T47D (cell line): ENCODE measurements at places on chromosomes 16 and 17.

DNA sequence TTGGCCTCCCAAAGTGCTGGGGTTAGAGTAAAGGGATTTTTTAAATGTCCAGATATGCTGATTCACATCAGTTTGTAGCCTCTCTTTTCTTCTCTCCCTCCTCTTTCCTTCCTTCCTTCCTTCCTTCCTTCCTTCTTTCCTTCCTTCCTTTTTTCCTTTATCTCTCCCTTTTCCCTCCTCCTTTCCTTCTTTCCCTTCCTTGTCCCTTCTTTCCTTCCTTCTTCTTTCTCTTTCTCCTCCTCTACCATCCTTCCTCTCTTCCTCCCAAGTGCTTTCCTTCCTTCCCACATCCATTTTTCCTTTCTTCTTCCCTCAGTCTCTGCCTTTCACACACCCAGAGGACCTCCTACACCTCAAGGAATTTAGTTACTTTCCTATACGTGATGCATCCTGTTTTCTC is 671.8 kb downstream of the HS3ST4 start:
- DNase-seq = no peak

- DNase-seq = no peak
These were observed 544 bp downstream of the CCP110 start for GRCh38 chr16:19524356-19524615.

GRCh38 chr16:79150632-79151310 is 449.8 kb downstream of the MAF start:
- DNase-seq = no peak

- no peak for DNase-seq
These were observed 1.2 kb downstream of the RFFL start for GRCh38 chr17:35062308-35062707.

DNA sequence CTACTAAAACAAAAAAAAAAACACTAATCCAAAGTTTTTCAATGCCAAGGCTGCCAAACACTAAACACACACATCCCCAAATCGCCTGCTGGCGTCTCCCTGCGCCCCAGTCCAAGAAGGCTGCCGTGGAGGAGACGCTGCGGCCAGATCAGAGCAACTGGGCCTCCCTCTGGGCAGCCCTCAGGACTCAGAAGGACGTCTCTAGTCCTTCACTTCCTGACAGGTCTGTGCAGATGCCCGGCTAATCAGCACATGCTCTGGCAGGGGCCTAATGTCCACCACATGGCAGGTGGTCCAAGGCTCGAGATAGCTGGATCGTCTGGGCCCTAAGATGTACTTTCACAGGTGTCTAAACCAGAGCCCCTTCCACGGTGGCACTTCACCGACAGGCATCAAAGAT is 2.7 kb downstream of the SLC38A10 start:
- DNase-seq = no peak

DNA sequence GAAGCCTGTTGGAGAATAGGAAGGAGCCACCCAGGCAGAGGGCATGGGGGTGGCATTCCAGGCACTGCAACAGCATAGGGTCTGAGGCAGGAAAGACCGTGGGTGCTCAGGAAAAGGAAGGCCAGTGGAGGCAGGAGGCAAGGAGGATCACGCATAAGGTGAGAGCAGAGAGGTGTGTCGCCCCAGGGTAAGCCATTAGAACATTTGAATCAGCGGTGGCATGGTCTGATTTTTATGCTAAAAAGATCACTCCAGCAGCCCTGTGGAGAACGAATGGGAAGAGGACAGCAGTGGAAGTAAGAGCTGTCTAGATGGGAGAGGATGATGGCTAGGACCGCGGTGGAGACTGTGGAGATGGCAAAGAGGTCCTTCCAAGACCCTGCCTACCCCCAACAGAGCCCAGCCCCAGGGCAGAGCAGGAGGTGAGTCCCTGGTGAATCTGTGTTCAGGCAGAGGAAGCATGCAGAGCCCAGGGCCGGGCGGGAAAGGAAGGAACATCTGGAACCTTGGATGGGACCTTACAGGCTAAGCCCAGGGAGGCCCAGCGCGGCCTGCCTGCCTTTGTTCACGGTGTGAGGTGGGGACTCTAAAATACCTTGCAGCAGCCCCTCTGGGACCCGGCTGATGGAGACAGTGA is 7.8 kb downstream of the LPO start:
- no peak for DNase-seq

- DNase-seq = peak; percentile 78
These were observed 75.3 kb upstream of the AMZ2 start for GRCh38 chr17:68172461-68172954.

DNA sequence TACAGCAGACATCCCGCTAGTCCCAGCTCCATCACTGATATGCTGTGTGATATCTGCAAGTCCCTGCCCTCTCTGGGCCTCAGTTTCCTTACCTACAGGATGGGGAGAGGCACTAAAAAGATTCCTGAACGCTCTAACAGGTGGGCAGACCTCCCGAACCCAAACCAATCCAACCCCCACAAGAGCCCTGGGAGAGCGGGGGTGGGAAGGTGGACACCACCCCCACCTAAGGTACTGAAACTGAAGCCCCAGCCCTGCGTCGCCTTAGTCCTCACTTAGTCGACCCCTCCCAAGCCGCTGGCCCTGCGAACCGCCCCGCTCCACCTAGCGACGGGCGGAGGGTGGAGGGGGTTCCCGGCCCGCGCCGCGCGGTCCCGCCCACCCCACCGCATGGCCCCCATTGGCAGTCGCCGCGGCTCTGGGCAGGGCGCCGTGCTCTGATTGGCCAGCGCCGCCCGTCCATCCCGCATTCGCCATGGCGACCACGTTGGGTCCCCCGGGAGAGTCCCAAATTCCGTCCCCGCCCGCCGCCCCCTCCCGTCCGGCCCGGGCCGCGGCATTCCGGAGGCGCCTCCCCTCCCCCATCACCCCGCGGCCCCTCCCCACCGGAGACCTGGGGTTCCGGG is 578 bp downstream of the CCDC102A start:
- DNase-seq = peak; percentile 99

DNA sequence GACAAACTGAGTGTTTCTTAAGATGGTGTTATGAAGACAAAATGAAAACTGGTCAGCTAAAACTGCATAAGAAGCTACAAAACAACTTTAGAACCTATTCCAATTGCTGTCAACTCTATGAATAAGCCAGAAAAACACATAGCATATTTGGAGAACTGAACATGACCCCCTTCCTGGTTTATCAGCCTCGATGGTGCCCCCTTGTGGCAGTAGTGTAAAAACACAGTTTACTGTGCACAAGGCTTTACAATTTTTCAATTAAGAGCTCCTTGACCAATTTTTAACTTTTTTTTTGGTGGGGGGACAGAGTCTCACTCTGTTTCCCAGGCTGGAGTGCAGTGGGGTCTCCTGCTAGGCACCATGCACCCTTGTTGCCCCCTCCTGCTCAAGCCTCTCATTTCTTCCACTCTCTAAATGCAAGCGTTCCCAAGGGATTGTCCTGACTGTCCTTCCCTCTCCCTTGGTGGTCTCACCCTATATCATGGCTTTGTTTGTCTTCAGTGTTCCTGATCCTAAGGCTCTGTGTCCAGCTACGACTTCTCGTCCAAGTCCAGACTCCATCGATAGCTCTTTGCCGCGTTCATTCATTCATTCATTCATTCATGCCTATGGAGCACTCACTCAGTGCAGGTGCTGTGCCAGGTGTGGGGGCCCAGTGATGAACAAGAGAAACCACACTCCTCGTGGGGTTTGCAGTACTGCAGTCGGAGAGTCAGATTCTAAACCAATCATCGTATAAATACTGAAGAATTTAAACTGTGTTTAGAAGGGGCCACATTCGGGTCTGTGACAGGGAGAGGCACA is 7.5 kb downstream of the EIF1 start:
- peak; percentile 90 for DNase-seq

GRCh38 chr16:14150796-14151195 is 79.7 kb downstream of the MRTFB start:
- DNase-seq = no peak

DNA sequence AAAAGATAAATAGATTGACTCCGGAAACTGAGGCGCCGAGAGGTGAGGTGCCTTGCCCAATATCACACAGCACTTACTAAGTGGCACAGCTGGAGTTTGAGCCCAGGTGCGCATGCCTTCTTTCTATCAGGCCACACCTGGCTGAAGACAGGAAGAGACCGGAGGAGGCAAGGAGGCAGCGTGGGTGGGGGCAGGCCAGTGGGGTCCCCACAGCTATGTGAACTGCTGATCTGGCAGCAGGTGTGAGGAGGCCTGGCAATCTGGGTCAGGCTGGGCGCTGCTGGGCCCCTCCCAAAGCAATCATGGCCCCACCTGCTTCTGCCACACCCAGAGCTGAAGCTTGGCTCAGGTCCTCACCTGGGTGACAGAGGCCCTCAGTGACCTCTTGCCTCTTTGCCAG is 1.9 kb upstream of the GDPD3 start:
- DNase-seq = no peak

GRCh38 chr16:11325404-11326083 is 19.7 kb upstream of the RMI2 start:
- DNase-seq = no peak

DNA sequence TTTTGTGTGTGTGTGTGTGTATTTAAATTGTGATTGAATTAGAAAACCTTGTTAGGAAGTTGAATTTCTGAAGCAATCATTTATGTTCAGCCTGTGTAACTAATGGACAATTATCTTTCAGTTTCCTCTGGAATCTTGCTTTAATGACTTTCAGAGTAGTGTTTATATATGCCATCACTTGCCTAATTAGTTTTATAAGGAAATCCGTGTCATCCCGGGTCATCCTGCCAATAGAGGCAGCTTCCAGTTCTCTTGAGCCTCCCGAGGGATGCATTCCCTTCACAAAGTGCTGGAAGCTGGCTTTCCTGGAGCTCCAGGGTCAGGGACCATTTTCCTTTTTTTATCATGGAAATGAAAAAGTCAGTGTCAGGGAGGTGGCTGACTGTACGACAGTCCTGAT is 42.9 kb downstream of the PRKCA start:
- no peak for DNase-seq

GRCh38 chr16:11161974-11162373 is 94.0 kb downstream of the SOCS1 start:
- DNase-seq = no peak

DNA sequence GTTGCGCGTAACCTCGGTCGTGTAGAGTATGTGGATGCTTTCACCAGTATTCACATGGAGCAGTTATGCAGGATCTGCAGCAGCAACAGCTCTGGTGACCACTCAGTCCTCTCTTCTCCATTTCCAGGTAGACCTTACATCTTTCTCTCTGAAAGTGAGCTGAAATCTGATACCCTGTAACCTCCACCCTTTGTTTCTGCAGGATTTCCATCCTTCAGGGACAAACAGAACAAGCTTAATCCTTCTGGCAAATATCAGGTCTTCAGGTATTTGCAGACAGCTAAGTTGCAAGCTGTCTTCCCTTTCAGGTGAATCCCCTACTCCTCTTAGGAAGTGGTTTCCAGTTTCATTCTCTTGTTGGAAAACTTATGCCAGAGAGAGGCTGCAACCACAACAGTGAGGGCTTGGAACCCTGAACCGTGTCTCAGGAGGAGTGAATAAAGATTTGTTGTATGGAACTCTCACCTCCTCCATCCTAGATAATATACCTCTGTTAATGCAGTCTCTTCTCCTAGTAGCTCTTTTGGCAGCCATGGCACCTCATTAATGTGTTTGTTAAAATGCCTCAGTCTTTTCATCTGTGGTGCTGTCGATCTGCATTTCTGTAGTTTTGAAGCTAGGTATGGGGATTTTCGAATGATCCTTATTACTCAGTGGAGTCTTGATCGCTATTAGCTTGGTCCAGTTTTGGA is 172.5 kb downstream of the PRKCA start:
- no peak for DNase-seq

- DNase-seq = no peak
These were observed 119.8 kb downstream of the HIC1 start for GRCh38 chr17:2174468-2175293.

DNA sequence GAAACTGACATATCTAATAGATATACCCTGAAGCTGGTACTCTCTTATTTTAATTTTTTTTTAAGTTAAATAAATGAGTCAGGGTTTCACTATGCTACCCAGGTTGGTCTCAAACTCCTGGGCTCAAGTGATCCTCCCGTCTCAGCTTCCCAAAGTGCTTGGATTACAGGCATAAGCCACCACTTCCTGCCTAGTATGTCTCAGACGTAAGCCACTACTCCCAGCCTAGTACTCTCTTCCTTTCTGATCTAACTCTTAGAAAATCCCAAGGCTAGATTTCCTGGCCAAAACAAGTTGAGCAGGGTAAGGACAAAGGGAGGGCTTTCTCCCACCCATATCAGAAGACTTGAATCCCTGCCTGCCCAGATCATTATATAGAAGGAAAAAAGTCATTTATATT is 33.7 kb downstream of the HOXB1 start:
- DNase-seq = no peak

DNA sequence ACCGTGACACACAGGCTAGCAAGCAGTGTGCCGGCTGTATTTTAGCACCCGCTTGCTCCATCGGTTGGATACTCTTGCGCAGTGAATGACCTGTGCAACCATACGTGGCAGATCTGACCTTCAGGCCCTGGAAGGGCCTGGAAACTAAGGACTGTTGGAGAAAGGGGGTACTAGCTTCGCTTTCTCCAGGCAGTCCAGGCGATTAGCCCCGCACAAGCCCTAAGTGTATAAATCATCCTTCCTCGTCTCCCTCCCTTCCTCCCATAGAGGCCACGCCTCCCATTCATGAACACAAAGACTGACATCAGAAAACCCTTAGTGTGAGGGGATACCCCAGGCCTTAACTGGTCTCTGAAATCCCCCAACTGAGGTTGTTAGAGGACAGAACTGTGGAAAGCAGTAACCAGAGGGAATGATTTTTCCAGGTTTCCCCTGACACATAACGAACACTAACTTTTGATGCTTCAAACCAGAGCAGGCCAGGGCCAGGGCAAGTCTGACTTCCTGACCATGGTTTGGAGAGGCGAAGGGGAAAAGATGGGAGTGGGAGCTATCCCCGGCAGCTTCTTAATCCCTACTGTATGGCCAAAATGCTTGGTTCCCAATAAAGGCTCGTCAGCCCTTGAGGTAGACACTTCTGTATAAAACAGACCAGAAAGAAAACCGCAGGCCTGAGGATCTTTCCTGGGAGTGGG is 1.4 kb upstream of the DYNLL2 start:
- DNase-seq = no peak

GRCh38 chr16:58027161-58027915 is 1.8 kb downstream of the MMP15 start:
- peak; percentile 59 for DNase-seq

DNA sequence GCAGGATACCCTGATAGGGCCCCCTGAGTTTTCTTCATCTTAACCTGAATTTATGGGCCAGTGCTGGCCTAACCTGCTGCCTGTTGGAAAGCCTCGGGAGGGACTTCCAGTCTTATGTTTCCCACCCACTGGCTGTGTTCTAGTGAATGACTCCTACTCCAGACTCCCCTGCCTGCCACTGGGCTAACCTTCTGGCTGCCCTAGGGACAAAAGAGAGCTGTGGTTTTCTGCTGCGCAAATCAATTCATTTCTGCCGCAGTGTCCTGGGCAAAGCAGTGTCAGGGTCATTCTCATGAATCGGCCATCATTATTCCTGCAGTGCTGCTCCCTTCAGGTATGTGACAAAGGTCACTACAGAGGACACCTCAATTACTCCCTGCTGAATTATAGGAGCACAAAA is 386.2 kb downstream of the UTP18 start:
- no peak for DNase-seq

- DNase-seq = no peak
These were observed 652.5 kb downstream of the HS3ST4 start for GRCh38 chr16:26344240-26344776.

GRCh38 chr16:30896889-30897733 is 697 bp downstream of the CTF1 start:
- peak; percentile 96 for DNase-seq
